ENCODE measurements at places on chromosomes 3 and 15.

- no peak for DNase-seq
Measured at GRCh38 chr15:59260090-59260489, 53.4 kb downstream of the LDHAL6B start.

GRCh38 chr3:193637831-193638230 is 44.8 kb downstream of the OPA1 start:
- DNase-seq = no peak

DNA sequence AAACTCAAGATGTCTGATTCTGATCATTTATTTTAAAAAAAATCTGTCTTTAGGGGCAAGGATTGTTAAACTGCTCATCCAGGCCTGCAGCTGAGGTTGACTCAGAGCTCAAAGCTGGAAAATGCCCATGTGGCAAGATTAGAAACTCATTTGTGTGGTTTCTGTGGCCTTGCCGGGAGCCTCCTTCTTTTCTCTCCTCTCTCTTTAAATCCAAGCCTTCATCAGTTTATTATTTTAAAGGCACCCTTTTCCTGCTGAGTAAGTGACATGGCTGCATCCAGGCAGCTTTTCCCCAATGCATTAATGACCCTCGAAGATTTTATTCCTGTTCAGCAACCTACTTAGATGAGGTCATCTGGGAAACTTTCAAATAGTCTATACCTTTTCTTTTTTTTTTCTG is 221.3 kb upstream of the CDIN1 start:
- DNase-seq = no peak

DNA sequence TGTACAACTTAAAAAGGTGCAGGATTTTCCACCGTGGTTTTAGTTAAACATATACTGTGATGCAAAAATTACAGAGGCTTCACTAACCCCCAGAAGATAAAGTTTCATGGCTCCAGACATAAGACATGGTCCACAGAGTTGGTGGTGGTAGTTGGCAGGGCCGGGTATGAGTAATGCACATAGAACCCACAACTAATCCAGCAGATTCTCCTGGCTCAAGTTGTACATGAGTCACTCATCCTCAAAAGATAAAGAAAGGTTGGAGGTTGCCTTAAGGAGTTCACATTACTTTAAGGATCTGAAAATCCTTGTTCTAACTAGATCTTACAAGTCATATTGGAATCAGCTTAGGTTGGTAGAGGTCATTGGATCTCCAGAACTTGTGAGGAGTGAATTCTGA is 98.3 kb upstream of the ZBTB20 start:
- DNase-seq = no peak

DNA sequence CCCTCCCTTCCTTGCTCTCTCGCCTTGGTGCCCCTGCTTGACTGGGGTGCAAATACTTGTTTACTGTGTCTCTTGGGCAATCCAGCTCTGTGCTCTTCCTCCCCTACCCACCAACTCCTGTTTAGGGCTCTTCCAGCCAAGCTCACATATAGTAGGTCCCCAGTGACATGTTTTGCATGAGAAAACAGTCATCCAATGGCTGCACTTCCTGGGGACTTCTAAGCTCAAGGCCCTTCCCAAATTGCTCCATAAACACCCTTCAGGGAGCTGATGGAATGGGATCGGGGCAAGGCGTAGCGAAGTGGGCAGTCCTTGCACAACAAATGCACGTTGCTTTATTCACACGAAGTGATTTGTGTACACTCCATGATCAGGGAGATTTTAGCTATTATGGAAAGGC is 9.4 kb upstream of the COPG1 start:
- no peak for DNase-seq

DNA sequence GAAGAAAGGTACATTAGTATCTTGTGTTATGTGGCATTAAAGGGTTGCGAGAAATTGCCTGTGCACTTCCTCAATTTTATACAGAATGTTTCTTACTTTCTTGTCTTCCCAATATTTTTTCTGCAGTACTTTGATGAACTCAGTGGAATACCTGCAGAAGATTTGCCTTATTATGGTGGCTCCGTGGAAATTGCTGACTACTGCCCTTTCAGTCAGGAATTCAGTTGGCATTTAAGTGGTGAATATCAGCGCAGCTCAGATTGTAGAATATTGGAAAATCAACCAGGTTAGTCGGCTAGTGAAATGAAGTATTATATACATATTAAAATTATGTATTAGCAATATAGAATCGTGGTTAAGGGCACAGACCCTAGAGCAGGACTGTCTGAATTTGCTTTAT is 61.3 kb downstream of the LMLN start:
- no peak for DNase-seq

DNA sequence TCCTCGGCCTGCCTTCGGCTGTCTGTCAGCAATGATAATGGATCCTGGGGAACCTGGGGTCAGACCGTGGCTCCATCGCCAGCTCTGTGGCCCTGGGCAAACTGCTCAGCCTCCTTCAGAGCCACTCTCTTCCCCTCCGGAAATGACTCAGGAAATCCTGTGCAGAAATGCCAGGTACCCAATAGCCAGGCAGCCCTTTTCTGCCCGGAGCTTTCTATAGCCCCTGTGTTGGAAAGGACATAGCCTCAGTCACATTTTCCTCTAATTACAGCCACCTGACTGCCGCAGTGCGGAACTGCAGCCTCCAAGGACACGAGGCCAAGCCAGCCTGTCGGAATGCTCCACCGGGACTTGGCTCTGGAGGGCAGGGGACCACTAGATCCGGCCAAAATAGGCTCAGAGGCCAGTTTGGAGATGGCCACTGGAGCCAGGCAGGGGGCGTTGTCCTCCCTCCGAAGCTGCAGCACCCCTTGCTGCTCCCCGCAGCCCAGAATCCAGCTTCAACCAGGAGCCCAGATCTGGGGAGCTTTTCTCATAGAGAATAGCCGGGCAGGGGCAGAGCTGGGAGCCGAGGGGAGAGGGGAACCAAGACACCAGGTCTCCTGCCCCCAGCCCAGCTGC is 11.6 kb upstream of the ZXDC start:
- no peak for DNase-seq

DNA sequence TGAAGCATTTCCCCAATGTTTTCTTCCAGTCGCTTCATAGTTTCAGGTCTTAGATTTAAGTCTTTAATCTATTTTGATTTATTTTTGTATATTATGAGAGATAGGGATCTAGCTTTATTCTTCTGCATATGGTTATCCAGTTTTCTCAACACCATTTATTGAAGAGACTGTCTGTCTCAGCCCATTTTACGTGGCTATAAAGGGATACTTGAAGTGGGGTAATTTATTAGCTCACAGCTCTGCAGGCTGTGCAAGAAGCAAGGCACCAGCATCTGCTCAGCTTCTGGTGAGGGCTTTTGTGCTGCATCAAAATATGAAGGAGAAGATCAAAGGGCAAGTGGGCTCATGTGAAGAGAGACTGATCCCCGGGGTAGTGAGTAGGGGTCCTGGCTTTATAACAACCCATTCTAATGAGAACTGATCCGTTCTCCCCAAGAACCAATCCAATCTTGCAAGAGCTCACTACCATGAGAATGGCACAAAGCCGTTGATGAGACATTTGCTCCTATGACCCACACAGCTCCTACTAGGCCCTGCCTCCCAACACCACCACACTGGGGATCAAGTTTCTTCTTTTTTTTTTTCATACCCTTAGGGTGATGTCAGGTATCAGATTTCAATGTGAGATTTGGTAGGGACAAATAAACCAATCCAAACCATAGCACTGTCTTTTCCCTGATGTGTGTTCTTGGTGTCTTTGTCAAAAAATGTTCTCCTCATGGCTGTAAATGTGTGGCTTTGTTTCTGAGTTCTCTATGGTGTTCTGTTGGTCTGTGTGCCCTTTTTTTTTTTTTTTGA is 63.2 kb downstream of the IQGAP1 start:
- no peak for DNase-seq

DNA sequence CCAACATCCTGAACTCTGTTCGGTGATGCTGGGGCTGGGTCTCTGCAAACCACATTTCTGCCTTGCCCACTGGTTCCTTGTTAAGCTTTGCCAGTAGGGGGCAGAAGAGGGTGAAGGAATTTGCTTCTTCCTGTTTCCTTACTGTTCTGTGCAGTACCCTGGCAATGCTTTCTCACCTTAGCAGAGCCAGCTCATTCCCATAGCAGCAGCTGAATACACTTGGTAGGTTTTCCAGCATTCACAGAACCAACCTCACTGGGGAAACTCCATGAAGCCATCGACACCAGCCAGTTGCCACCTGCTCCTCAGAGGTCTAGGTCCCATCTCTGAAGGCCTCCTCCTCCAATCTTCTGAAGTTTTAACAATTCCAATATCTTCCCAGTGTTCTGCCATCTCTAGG is 308.4 kb downstream of the PDCD6IP start:
- DNase-seq = peak; percentile 61

- DNase-seq = no peak
Measured at GRCh38 chr15:74168711-74169126, 4.8 kb upstream of the ISLR start.

DNA sequence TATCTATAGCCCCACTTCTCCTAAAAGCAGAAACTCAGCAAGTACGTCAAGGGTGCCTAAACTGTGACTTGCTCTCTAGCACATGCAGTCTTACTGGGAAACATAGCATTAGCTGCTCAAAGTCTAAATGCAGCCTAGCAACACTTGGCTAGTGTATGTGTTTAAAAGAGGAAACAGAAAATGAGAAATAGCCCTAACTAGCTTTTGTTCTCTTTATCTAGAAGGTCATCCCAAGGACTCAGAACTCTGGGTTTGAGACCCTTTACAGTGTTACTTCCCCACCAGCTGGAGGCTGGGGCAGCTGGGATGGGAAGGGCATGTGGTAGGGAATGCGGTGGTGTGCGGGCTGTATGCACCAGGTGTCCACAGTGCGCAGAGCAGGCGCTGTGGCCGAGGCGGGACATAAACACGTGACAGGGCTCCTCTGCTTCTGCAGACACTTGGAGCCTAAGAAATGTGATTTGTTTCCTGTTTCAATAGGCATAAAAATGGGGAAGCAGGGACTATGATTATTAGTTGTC is 13.3 kb downstream of the ETV5 start:
- DNase-seq = peak; percentile 26

GRCh38 chr3:66483006-66483405 is 17.8 kb downstream of the LRIG1 start:
- no peak for DNase-seq

DNA sequence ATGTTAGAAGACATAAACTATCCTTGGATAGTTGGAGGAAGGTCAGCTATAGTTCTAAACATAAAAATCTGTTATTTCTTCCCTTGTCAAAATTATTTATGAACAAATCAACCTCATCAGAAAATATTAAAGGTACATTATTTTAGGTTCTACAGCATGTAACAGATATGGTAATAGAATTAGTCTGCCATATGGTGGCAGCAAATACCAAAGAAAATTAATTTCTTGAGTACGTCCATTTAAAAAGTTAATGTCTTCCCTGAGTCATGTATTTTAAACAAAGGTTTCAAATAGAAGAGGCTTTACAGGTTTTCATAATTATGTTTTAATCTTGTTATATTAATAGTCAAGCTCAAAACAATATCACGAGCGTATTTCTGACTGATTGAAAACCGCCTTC is 17.9 kb upstream of the ANKRD28 start:
- peak; percentile 31 for DNase-seq

- DNase-seq = no peak
Measured at GRCh38 chr3:193851941-193852674, 259.1 kb downstream of the OPA1 start.

Data from NCI-H82 (cell line).